NCI-H2171 (cell line): ENCODE measurements at places on chromosomes 11 and 22.
A peak's percentile ranks its signal among the peaks of the same experiment; 100 is the strongest.

GRCh38 chr11:13718394-13718793 is 49.9 kb downstream of the FAR1 start:
- no peak for DNase-seq

DNA sequence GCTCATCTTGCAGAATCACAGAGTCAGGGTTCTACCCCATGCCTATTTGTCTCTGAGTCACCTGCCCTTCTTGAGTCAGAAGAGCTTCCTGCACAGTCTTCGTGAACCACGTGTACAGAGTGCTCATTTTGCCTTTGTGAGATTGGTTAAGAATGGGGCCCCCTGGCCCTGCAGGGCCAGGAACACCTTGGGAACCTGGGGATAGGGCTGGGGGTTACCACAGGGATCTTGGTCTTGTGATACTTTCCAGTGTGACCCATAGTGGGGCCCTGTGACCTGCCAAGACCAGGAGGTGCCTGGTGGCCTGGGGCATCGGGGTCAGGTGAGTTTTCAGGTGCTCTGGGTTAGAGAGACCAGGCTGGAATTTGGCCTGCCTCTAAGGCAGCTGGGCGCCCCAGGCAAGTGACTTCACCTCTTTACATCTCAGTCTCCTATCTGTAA is 9.4 kb downstream of the TMPRSS13 start:
- DNase-seq = no peak

DNA sequence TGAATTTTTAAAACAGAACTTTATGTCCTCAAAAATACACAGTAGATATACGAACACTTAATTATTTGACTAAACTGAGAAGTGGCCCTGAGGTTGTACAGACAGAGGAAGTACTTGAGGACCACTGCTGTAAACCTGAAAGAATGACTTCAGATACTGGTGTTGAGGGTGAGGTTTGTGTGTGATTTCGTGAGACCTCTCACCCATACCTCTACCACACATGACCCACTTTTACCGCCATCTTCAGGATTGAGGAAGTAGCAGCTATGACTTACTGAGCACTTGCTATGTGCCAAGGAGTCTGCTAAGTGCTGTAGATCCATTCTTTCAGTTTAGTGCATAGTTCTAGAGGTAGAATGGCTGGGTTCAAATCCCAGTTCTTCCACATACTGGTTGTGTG is 21.9 kb downstream of the MMP13 start:
- DNase-seq = no peak

DNA sequence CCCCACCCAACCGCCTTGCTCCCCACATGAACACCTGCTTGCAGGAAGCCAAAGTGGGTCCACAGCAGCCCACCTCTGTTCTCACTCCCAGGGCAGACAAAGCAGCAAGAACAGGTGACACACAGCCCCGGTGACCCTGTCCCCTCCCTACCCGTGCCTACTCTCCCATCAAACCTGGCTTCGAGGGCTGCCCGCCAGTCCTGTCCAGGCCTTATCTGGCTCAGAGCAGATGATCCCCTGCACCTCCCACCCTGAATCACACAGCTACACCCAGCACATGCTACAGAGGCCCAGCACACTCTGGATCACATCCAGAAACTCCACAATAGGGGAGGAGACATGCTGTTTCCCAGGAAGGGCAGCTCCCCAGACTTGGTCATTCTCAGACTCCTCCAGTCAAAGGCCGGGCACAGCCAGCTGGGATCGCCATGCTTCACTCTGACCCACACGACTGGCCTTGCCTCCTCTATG is 6.2 kb upstream of the RGL4 start:
- no peak for DNase-seq

DNA sequence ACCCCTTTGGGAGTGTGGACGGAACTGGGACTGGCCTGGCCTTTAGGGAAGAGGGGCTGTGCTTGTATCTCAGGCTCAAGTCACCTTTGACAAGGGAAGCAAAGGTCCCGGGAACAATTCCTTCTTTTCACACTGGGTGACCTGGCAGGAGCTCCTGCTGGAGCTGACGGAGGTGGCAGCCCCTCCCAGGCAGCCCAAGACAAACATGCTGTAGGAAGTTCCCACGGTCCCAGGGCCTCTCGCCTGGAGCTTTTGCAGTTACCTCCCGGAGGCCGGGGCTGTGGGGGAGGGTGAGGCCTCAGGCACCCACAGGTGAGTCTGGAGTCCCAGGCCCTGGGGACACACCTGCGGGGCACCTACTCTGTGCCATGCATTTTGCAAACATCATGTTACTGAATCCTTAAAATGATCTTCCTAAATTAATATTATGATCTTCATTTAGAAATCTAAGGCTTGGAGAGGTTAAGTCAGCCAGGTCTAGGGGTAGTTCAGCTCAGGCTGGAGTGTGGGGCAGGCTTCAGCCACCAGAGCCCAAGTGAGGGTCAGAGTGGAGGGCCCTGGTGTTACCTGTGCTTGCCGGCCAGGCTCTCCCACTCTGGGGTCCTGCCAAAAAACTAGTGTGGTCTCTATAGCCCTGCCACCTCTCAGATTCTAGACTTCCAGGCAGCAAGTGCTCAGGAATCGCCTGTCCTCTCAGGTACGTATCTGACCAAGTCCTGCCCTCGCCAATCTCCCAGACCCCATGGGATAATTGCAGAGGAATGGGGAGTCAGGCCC is 15.7 kb upstream of the MYEOV start:
- DNase-seq = no peak

DNA sequence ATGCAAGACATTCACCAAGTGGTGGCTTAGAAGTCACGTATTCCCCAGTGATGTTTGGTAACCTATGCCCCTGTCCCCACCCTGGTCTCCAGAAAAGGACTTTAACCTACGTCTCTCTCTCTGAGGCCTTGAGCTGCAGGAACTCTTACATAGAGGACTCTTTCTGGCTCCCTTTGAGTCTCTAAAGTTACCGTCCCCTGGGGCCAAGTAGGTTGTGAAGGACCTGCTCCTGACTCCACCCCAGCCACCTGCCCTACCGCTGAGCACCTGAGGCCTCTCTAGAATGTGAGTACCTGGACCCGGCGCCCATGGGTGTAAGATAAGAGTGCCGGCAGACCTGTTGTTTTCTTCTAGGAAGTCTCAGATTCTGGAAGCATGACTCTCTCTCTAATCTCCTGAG is 95.4 kb downstream of the TIMP3 start:
- no peak for DNase-seq

DNA sequence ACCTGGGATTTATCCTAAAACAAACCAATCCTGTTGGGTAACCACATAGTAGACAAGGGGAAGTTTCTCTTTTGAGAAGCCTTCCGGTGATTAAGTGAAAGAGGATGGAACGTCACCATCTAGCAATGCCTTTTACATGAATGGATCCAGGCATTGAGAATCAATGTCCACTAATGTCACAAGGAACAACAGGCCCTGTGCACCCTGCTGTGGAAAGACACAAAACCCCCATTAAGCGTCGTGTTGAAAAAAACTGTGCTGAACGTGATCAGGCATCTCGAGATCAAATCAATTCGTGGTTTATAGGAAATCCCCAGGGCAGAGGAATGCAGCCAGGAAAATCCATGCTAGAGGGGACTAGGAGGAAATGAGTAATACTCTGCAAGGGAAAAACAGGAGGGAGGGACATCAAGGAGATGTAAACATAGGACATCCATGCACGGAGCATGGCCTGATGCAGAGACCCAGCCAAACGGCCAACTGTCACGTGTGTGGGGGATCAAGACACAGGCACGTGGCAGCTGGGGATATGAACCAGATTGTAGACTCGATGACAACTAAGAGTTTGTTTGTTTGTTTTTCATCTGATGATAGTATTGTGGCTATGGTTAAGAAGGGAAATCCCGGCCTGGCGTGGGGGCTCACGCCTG is 38.6 kb upstream of the CARS1 start:
- DNase-seq = no peak

DNA sequence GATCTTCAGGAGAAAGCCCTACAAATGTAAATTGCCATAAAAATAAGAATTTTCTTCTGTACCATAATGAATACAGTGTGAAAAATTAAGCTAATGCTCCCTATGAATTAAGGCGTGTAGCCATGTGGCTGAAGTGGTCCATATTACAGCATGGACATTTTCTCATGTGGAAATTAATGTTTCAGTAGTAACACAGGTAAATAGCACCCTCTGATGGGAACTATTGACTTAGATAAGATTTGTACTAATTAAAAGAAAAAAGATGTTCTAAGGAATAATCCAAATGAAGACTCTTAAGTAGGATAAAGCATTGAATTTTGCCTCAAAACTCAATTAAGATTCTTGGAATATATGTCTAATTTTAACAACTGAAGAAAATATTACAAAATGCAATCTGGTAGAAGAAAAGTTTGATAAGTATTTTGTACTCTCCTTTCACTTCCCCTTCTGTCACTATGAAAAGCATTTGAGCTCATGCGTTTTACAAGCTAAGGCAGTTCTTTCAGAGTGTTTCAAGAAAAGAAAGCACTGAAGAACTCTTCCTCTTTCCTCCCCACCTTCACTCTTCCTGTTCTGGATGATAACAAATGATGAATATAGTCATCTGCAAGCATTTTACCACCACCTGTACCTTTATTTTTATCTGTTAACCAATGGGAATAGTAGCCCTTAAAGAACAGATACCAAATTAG is 9.9 kb upstream of the OR8D2 start:
- DNase-seq = no peak

- DNase-seq = no peak
Observed at GRCh38 chr22:33224841-33225240, 166.7 kb upstream of the SYN3 start.

GRCh38 chr11:101528541-101528940 is 55.3 kb downstream of the TRPC6 start:
- no peak for DNase-seq

DNA sequence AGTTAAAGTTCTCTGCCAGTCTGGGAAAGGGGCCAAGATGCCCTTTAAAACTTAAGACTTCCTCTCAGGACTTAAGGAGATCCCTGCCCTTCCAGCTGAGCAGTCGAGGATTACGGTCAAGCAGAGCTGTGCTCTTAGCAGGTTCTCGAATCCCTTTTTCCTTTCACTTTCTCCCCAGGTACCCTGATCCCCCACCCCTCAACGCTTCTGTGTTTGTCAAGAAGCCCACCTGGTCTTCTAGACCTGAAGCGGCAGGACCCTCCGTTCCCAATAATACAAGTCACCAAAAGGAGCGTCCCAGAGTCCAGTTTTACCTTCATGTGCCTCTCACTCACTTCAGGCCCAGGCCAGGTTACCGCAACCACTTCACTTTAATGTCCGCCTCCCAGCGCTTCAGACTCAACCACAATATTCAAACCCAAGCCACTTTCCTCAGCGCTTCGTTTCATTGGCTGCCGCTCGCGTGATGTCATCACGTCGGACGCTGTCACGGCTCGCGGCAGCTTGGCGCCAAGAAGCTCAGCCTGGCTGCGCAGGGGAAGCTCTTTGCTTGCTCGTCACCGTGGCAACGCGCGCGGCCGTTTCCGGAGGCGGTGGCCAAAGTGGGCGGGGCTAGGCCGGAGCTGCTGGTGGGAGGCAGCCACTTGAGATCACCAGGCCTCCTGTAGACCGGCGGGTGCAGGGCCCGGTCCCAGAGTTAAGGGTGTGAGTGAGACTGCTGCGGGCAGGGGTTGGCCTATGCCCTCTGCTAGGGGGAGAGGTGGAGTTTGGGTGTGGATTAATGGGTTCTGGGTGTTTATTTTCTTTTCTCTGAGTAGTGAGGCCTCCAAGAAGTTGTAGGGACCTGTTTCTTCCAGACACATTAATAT is at the start of the genes KIF18A and METTL15:
Gene KIF18A, minus strand, starts transcription at position 407 of the 869 bp plus-strand sequence. CDS start 10,209 bp downstream, outside the sequence.
Gene METTL15, plus strand, starts transcription at position 639 of the 869 bp plus-strand sequence. CDS start 4,947 bp downstream, outside the sequence.
- DNase-seq = peak; percentile 94

- no peak for DNase-seq
Observed at GRCh38 chr22:30270832-30271231, 4.2 kb upstream of the OSM start.

GRCh38 chr11:129455101-129455500 is 79.5 kb downstream of the BARX2 start:
- DNase-seq = no peak

GRCh38 chr22:44378380-44378779 is 65.6 kb upstream of the SHISAL1 start:
- no peak for DNase-seq

DNA sequence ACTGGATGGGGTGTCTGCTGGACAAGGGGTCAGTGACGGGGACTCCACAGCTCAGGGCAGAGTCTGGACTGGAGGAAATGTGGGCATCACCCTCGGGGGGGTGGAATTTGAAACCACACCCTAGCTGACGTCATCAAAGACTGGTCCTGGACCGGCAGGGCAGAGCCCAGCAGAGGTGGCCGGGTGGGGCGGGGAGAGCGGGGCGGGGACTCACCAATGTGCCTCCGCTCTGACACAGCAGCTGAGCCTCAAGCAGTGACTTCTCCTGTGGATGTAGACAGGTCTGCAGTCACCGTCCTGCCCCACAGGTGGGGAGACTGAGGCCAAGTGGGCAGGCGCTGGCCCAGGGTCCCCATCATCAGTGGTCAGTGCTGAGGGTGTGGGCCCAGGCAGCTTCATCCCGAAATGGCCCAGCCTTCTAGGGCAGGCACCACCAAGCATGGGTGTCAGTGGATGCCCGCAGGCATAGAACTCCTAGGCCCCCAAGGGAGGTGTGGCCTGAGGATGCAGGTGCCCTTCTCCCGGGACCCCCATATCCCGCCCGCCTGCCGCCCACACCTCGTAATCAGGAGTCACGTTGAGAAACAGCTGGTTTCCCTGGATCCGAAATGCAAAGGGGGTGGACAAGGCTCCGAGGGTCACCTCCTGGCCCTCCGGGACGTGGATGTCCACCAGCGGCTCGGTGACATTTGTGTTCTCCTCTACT is 603 bp downstream of the CDHR5 start:
- no peak for DNase-seq
